ENCODE measurements at places on chromosomes 13 and 19.

- no peak for DNase-seq
These were observed 129.2 kb downstream of the TBC1D4 start for GRCh38 chr13:75352641-75353327.

DNA sequence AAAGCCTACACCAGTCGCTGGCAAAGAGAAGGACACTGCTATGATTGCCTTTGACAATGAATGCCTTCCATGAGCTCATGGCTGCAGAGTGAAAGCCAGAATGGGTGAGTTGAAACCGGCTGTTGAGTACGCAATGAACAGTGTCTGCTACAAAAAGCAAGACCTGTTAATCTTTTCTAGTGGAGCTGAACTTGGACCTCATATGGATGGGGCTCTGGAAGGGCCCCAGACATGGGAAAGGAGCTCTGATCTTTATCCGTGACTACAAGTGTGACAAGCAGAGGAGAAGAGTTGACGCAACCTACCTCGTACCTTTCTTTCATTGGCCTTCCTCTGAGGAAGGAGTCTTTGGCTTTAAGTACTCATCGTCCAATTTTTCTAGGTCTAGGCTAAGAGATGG, 67.1 kb upstream of the TSC22D1 start:
- no peak for DNase-seq

DNA sequence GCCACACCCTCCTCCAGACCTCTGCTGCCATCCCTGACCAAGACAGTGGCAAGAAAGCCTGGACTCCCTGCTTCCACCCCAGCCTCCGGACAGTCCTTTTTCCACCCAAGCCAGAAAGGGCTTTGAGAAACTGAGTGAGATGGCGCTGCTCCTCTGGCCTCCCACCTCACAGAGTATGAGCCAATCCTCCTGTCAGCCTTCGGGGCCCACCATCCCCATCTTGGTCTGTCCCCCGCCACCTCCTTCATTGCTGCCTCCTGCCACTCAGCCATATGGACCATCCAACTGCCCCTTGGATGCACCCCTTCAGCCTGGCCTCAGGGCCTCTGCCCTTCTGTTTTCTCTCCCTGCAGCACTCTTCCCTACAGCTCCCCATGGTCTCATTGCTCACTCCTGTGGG, 125.7 kb downstream of the CRYL1 start:
- DNase-seq = no peak

- peak; percentile 70 for DNase-seq
These were observed 1.1 kb upstream of the ZNF763 start for GRCh38 chr19:11963566-11964355.

- peak; percentile 84 for DNase-seq
These were observed at the start of gene HSH2D for GRCh38 chr19:16143399-16144215. Gene HSH2D (plus strand): TSS chr19:16143685. CDS start chr19:16148751, 5,066 bp downstream.

DNA sequence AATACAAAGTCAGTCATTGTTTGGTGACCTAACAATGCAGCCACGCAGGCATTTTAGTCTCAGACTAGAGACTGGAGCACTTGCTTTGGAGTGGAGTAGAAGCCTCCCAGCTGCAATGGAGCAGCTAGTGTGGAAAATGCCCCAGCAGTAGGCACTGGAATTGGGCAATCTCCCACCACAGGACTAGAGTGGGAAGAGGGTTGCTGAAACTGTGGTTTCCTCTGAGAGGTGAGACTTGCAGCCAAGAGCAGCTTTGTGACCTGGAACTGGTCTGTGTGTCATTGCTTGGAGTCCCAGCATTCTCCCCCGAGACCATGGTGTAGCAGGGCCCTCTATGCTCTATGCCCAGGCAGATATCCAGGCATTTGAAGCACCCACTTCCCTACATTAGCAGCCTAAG, 556.3 kb downstream of the UQCRFS1 start:
- no peak for DNase-seq

- DNase-seq = no peak
These were observed 972.0 kb upstream of the PCDH20 start for GRCh38 chr13:62387647-62388046.

DNA sequence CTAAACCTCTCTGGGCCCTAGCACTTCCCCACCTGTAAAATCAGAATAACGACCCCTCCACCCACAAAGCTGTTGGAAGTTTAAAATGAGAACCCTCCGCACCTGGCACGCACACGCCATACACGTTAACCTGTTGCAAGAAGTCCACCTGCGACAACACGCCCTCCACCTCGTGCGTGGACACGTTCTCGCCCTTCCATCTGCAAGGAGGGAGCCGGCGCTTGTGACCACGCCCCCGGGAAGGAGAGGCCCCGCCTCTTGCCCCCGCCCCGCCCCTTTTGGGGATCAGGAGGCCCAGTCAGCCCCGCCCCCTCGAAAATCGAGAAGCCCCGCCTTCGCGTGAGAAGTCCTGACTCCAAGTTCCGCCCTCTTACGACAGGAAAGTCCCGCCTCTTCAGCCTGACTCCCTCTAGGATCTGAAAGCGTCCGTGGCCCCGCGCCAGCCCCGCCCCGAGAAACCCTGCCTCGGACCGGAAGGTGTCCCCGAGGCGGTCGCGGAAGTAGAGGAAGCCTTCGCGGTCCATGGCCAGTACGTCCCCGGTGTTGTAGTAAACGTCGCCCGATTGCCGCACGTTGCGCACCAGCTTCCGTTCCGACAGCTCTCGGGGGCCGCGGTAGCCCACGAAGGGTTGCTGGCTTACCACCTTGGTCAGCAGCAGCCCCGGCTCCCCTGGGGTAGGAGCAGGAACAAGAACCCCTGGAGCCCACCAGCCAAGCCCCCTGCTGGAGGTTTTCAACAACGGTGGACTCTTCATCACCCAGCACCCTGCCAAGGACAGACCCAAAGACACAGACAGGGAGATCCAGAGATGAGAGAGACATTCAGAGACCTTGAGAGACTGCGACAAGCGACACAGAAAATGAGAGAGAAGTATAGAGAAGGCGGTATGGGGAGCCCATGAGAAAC, 12.5 kb downstream of the SLC27A5 start:
- DNase-seq = peak; percentile 76
